ENCODE measurements at places on chromosomes 7 and 10.

- DNase-seq = no peak
Measured at GRCh38 chr7:99243751-99244337, 28.8 kb upstream of the MYH16 start.

DNA sequence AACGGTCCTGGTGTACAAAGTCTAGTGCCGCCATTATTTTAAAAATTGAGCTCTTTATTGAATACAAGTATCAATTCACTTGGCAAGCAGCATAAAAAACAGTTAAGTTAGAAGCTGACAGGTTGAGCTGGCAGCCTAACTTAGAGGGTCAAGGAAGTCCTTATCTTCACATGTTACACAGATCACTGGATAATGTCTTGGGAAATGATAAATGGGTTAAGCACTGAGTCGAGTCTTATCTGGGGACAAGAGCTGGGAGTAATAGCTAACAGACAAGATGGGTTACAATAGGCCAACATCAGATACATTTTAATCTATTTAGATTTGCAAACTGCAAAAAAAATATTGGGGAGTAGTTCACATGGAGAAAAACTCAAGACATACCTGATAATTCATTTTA lies 34.2 kb downstream of the SLC18A2 start:
- no peak for DNase-seq

DNA sequence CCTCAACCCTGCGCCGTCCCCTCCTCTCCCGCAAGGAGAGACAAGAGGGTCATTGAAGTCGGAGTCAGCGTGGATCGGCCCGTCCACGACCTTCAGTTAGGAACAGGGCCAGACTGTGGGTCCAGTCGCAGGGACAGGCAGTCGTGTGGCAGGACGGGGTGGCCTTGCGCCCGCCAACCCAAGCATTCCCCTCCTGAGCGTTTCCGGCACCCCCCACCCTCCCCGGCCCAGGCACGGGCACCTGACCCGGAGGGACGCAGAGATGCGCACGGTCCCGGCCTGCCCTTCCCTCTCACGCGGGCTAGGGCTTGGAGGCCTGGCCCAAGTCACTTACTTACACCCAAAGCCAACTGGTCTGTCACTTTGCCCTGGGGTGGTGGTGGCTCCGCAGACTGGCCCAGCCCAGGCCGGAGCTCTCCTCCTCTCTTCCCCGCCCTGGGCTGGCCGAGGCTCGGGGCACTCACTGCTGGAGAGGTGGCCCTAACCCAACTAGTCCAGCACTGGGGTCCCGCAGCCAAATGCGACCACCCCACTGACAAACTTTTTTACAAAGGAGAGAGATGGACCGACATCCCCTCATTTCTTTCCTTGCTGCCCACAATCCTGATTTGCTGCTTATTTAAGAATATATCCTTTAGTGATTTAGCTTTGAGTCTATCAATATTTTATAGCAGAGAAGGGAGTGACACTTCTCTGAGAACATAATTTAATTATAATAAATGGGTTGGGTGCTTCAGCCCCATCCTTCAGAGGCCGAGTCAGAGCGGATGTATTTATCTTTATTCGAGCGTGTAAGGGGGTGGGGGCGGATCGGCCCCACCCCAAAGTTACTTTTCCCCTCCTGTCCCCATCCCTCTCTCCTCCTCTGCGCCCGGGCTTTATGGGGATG lies 1.2 kb upstream of the UNCX start:
- DNase-seq = no peak

GRCh38 chr10:24269476-24269875 lies 60.5 kb downstream of the KIAA1217 start:
- DNase-seq = no peak

DNA sequence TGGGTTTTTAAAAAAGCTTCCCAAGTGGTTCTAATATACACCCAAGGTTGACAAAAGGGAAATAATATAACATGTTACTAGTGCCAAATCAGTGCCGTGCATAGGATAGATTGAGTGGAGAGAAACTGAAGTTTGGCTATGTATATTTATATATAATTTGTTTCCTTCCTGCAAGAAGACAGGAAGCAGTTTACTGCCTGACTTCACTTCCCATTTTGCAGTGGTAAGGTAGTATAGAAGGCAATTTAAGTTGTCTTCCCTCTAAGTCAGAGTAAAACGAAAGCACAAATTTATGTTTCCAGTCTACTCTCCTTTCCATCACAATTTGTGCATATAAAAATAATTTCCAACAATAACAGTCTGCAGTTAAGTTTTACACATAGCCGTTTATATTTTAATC lies 3.4 kb upstream of the HYCC1 start:
- no peak for DNase-seq

DNA sequence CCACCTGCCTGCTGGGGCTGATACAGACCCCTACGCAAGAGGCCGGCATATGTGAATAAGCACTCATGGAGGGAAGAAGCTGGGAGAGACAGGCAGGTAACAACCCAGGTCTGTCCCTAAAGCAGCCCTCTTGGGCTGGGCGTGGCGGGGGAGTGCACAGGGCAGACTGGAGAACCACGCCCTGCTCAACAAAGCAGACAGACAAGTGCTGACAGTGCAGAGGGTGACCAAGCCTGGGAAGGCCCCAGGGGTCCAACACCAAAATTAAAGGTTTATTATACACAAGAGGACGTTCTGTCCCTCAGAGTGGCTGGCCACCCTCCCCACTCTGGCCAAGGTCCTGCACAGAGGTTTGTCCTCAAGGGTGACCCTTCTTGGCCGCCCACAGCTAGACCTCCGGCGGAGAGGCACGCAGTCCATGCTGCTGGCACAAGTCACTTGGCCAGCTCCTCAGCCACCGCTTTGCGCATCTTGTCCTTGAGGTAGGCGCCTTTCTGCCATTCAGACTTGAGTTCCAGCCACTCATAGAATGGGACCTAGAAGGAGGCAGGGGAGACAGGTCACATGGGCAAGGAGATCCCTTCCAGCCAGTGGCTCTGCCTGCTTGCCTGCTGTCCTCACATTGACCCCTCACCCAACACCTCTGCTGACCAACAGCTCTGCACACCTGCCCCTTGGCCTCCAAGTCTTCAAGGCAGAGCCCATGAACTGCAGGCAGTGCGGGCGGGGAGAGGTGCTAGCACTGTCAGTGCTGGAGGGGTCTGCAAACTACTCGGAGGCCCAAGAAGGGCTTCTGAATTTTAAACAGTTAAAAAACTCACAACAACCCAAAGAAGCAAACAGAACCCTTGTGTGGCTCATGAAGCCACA lies 11.4 kb upstream of the NACAD start:
- DNase-seq = no peak
